ENCODE measurements at places on chromosomes 11 and 22.

DNA sequence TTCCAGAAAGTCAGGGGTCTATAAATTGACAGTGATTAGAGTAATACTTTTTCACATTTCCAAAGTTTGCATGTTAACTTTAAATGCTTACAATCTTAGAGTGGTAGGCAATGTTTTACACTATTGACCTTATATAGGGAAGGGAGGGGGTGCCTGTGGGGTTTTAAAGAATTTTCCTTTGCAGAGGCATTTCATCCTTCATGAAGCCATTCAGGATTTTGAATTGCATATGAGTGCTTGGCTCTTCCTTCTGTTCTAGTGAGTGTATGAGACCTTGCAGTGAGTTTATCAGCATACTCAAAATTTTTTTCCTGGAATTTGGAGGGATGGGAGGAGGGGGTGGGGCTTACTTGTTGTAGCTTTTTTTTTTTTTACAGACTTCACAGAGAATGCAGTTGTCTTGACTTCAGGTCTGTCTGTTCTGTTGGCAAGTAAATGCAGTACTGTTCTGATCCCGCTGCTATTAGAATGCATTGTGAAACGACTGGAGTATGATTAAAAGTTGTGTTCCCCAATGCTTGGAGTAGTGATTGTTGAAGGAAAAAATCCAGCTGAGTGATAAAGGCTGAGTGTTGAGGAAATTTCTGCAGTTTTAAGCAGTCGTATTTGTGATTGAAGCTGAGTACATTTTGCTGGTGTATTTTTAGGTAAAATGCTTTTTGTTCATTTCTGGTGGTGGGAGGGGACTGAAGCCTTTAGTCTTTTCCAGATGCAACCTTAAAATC lies 5.3 kb downstream of the MALAT1 start:
- no peak for DNase-seq

GRCh38 chr11:46299451-46299961 lies 22.0 kb downstream of the CREB3L1 start:
- DNase-seq: no peak

- DNase-seq: peak; percentile 16
Observed at GRCh38 chr11:102047305-102047924, at the start of gene CFAP300. TSS of gene CFAP300 (plus strand) at chr11:102047437. CDS start at chr11:102047471, 34 bp downstream.

- no peak for DNase-seq
Observed at GRCh38 chr11:33696411-33696810, 4.2 kb downstream of the C11orf91 start.

DNA sequence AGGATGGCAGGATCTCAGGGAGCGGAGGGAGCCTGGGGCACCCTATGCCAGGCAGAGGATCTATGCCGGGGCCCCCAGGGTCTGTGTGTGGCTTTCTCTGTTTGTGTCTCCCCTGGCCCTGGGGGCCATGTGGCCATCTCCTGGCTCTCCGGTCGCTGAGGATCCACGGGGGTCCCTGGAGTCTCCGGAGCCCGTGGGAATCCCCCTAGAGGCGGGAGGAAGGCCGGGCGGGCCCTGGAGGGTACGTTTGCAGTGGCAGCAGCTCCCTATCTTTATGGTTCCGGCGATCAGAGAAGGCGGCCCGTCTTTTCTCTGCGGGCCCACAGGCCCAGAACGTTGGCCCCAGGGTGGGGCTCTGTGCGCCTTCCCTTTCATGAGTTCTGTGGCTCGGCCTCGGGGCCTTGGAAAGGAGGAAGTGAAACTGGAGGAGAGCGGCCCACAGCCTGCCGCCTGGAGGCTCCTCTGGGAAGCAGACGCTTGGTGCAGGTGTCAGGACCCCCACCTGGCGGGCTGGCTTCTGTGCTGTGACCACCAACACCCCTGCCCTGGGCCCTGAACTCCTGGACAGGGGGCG lies 82.1 kb downstream of the KCNQ1 start:
- DNase-seq: no peak

GRCh38 chr22:43550672-43551071 lies 138.9 kb downstream of the MPPED1 start:
- DNase-seq: no peak

GRCh38 chr11:61917334-61918109 lies at the start of gene RAB3IL1:
TSS of gene RAB3IL1 (minus strand) at chr11:61917566. CDS start at chr11:61917367, 199 bp downstream.
- DNase-seq: no peak

DNA sequence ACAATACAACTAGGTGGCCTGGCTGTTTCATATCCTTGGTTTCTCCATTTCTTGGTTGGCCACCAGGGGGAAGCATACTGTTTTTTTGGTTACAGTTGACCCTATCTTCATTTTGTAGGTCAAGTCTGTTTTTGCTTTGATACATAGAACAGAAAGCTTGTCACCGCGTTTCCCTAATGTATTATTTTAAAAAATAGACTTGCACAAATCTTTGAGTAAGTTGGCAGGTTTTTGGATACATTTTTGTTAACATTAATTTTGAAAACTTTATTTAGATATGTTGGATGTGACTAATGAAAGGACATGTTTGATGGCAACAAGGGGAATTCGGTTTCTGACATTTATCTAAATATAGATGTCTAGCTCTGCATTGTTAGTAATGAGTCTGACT lies 3.0 kb downstream of the NCR3LG1 start:
- peak; percentile 14 for DNase-seq

- no peak for DNase-seq
Observed at GRCh38 chr11:118618115-118618990, 10.9 kb downstream of the PHLDB1 start.

GRCh38 chr11:114167771-114168448 lies 108.4 kb downstream of the ZBTB16 start:
- no peak for DNase-seq

GRCh38 chr11:32852207-32852606 lies 22.5 kb downstream of the PRRG4 start:
- DNase-seq: no peak

DNA sequence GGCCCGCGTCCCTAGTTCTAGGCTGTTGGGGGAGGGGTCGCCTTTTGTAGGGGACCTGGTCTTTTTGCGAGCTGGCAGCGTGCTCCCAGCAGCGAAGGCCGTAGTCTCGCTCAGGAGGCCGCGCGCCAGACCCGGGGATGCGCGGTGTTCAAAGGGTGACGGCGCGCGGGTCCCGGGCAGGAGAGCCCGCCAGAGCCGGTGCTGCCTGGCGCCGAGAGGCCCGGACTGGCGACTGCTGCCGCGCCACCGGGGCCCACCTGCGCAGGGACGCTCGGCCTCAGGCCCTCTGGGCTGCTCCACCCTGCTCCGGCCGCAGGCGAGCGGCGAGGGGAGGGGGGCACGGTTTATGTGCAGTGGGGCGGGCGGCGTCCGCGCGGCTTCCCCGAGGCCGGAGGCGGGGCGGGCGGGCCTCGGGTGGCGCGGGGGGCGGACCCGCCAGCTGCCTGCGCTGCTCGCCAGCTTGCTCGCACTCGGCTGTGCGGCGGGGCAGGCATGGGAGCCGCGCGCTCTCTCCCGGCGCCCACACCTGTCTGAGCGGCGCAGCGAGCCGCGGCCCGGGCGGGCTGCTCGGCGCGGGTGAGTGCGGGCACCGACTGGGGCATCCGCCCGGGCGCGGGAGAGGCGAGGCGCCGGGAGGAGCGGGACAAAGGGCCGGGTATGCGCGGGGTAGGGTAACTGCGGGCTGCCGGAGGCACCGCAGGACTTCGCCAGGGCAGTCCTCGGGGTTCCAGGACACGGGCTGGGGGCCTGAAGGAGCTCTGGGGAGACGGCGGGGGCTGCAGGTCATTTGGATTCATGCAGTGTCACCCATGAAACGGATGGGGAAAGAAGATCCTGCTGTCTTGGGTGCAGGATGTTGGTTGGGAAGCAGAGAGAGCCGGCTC lies at the start of gene PRSS23:
PRSS23 (plus strand) TSS at position 467 of the 884 bp plus-strand sequence. CDS start 7,102 bp downstream, outside the sequence.
- no peak for DNase-seq

DNA sequence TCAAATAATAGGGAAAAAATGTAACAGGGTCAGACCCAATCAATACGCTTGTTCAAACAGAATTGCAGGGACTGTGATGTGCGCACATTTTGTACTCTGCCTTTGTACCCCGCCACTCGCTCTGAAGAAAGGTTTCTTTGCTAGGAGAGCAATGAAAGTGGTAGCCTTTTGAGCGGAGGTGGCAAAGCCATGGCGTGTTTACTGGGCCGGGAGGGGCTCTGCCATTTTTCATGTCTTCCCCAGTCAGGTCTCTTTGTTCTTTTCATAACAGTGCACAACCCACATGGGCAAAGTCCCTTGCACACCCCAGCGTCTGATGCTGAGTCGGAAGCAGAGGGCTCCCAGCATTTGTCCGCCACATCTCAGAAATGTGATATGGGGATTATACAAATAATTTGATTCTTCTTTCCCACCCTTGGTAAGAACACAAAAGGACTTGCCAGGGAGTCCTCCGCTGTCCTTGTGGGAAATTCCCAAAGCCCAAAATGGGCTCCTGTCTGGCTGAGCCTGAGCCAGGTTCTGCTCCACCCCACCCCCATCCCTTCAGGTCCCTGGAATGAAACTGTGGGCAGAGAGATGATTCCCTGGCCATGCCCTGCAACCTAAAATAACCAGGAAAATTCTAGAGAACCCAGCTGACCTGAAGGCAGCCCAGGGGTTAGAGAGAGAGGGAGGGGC lies 36.6 kb downstream of the C11orf58 start:
- DNase-seq: no peak

- DNase-seq: no peak
Observed at GRCh38 chr11:46381819-46382645, 563 bp downstream of the MDK start.

DNA sequence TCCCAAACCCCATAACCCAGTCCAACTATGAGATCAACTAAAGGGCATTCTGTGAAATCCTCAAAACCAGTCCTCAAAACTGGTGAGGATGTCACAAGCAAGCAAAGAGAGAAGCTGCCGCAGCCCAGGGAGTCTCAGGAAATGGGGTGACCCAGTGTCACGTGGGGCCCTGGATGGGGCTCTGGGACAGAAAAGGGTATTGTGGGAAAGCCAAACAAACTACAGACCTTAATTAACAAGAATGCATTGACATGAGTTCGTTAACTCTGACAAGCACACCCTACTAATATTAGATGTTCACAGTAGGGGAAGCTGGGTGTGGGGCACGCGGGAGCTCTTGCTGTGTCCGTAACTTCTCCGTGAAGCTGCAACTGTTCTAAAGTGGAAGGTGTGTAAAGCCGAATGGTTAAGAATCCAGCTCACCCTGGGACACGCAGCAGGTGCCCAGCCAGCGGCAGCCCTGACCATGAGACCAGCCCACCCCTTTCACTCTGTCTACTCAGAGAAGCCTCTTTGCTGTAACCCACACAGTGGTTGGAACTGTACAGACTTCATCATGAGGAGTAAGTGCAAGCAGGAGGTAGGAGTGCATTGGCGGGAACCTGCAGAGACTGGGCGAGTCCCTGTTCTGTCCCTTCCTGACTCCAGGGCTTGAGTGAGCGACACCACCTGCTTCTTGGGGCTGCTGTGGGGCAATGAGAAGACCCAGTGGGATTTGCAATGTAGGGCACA lies 17.9 kb downstream of the LINC01488 start:
- DNase-seq: no peak

DNA sequence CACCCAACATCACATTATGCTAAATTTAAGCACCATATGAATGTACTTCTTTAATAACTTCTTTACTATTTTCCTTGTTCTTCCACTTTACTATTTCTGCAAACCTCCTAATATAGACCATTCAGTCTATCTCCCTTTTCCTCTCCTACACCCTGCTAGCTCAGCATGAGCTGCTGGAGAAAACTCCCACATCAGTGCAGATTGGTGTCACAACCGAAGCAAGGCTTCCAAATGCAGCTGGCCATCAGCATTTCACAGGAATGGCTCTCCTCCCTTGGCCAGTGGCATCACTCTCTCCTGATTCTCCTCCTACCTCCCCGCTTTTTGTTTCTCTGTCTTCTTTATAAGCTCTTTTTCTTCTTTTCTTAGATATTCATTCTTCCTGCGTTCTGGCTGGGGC lies 118.7 kb upstream of the ZC3H12C start:
- no peak for DNase-seq

- no peak for DNase-seq
Observed at GRCh38 chr11:23206741-23207336, 346.6 kb upstream of the CCDC179 start.

GRCh38 chr11:45180848-45181192 lies 34.4 kb downstream of the PRDM11 start:
- peak; percentile 30 for DNase-seq

DNA sequence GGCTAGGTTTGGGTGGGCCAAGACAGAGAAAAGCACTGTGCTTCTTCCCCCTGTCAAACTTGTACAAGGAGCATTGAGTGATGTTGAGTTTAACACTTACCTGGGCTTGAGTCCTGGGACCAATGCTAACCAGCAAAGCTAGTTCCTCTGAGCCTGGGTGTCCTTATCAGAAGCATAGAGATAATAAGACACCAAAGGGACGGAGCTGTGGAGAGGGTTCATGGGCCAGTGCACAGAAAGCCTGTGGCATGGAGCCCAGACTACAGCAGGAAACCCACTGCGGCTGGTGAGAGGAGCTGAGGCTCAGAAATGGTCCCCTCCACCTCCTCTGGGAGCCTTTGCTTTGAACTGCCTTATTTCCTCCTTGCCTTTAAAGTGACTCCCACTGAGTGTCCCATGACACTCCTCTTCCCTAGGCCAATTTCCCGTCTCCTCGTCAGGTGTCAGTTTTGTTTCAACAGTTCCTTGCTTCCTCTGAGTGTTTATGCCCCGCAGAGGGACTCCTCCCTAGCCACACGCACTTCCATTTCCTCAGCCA lies 9.4 kb downstream of the SLCO2B1 start:
- DNase-seq: no peak

GRCh38 chr22:44664149-44664548 lies 37.9 kb upstream of the PRR5 start:
- no peak for DNase-seq

DNA sequence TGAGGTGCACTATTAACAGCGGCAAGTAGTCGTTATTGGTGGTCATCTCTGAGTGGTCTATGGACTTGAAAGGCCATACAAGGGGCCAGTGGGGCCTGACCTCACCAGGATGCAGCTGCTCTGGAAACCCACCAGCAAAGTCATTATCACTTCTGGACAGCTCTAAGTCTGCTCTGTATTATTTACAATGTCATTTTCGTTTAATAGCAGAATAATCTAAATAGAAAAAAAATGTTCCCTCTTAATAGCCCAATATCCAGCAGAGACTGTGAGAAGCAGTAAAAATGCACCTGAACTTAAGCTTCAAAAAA lies 85.0 kb upstream of the EED start:
- no peak for DNase-seq

- DNase-seq: no peak
Observed at GRCh38 chr11:35549787-35550186, 24.4 kb upstream of the PAMR1 start.

DNA sequence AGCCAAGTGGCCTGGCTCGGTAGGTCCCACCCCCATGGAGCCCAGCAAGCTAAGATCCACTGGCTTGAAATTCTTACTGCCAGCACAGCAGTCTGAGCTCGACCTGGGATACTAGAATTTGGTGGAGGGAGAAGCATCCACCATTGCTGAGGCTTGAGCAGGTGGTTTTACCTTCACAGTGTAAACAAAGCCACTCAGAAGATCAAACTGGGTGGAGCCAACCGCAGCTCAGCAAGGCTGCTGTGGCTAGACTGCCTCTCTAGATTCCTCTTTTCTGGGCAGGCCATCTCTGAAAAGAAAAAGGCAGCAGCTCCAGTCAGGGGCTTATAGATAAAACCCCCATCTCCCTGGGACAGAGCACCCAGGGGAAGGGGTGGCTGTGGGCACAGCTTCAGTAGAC lies 22.3 kb upstream of the OR5B21 start:
- DNase-seq: no peak

GRCh38 chr11:20036626-20037335 lies 123.5 kb downstream of the DBX1 start:
- DNase-seq: no peak

GRCh38 chr11:61707574-61707973 lies 27.4 kb downstream of the DAGLA start:
- no peak for DNase-seq
